ENCODE measurements at places on chromosomes 13 and 19. TPM values are rescaled to one million over a fixed set of nuclear protein-coding genes. Genes with fewer than 3 reads are reported as not detected.
A peak's percentile ranks its signal among the peaks of the same experiment; 100 is the strongest.

- no peak for DNase-seq
Measured at GRCh38 chr13:114285166-114285808, 3.9 kb downstream of the UPF3A start.

GRCh38 chr13:102776271-102776670 is 2.7 kb upstream of the TEX30 start:
- DNase-seq, result no peak

GRCh38 chr19:2332341-2333026 is 4.0 kb downstream of the SPPL2B start:
- DNase-seq, result peak; percentile 75

GRCh38 chr19:47492137-47492533 is 8.1 kb upstream of the KPTN start:
- no peak for DNase-seq

DNA sequence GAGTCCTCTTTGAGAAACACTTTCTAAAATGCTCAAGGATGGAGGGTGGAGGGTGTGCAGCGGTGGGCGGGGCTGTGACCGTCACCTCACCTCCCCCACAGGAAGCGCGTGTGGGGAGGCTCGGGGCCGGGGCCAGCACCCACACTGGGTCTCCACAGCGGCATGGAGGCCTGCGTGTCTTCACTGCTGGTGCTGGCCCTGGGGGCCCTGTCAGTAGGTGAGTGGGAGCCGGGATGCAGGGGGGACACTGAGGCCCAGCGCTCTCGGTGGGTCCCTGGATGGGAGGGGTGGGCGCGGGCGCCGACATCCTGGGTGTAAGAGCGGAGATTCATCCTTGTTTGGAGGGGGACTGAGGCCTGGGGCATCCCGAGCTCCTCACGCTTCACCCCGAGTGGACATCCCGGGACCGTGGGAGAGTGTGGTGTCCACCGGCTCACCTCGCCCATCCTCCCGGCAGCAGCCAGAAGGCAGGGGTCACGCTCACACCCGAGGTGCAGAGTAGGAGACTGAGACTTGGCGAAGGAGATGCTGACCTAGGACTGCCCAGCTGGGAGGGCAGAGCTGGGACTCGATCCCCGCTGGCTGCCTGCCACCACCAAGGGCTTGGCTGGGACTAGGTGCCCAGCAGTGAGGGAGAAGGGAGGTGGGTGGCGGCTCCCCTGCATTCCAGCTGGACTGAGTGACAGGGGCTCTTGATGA is at the start of gene GZMM:
GZMM (plus strand) TSS at position 144 of the 699 bp plus-strand sequence; CDS start at position 163, 19 bp downstream.
- peak; percentile 83 for DNase-seq

DNA sequence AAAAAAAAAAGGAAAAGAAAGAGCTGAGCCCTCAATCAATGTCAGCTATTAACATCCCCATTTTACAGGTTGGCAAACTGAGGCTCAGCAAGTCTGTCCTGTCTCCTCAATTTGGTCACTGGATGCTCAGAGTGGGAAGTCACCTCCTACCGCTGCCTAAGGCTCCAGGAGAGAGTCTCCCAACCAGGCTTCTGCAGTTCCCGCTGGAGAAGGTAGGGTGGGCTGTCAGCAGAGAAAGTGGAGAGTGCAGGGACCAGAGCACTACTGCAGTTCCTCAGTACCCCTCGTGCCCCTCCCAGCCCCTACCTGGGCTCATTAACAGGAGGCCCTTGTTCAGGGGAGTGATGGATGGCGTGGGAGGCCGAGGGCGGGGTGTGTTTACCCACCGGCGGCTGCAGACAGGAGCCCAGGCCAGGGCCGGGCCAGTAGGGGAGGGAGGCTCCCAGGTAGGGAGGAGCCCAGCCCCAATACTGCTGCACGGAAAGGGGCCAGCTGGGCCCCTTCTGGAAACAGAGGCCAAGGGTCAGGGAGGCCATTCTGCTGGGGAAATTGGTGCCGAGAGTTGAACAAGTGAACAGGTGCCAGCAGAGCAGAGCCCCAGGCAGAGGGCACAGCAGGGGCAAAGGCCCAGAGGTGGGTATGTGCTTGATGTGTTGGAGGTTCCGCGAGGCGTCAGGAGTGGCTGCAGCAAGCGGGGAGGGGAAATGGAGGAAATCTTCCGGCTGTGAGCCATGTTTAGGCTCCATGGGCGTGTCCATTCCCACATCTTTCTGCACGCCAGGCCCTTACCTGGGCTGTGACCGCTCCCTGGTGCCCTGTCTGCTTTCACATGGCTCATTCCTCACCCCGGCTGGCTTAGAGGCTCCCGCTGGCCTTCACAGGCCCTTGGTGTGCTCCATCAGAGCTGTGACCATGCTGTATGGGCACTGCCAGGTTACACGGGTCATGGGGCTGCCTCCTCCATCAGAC is 7.6 kb upstream of the COMP start:
- no peak for DNase-seq

DNA sequence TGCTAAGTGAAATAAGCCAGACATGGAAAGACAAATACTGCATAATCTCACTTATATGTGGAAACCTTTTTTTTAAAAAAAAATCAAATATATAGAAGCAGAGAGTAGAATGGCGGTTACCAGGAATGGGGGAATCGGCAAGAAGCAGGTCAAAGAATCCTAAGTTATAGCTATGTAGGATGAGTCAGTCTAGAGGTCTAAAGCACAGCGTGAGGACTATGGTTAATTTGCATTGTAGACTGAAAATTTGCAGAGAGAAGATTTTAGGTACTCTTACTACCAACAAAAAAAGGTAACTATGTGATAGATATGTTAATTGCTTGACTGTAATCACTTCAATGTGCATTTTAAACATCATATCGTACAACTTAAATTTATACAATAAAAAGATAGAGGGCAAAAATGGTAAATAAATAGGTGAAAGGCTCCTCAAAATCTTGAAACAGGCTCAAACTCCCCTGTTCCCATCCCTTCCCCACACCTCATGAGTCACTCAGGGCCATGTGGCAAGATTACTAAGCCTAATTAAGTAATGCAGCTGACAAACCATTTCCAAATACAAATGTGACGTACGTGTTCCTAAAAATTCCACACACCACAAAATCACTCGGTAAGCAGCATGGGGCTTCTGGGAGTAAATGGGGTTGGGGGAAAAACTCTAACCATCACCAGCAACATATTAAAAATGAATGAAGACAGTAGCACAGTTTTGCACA is 159.0 kb downstream of the USP12 start:
- DNase-seq, result no peak

Gene ZNF780A
- total RNA-seq, result 10.5 TPM

DNA sequence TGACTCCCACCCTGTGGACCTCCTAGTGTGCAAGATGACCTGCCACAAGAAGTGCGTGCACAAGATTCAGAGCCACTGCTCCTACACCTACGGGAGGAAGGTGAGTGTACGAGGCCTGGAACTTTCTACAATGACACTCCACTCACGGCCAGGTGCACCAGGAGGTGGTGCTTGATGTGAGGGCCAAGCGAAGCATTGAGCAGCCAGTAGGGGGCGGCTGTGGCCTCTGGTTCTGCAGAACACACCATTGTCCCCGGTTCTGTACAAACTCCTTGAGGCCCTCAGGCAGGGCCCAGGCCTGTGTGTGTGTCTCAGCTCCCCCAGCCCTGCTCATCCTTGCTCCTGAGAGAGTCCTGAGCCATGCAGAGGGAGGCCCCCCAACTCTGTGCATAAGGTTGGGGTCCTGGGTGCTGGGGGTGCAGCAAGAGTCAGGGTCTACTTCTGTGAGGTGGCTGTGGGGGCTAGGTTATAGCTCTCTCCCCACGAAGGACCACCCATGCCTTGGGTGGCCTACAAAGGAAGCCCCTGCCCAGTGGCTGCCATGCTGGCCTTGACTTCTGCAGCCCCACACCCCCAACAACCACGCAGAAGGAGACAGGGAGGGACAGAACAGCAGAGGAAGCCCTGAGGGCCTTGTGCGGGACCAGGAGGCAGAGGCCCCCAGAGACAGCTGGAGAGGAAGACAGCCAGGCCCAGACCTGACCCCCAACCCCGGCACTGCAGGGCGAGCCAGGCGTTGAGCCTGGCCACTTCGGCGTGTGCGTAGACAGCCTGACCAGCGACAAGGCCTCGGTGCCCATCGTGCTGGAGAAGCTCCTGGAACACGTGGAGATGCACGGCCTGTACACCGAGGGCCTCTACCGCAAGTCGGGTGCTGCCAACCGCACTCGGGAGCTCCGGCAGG is 9.7 kb upstream of the USE1 start:
- peak; percentile 73 for DNase-seq

DNA sequence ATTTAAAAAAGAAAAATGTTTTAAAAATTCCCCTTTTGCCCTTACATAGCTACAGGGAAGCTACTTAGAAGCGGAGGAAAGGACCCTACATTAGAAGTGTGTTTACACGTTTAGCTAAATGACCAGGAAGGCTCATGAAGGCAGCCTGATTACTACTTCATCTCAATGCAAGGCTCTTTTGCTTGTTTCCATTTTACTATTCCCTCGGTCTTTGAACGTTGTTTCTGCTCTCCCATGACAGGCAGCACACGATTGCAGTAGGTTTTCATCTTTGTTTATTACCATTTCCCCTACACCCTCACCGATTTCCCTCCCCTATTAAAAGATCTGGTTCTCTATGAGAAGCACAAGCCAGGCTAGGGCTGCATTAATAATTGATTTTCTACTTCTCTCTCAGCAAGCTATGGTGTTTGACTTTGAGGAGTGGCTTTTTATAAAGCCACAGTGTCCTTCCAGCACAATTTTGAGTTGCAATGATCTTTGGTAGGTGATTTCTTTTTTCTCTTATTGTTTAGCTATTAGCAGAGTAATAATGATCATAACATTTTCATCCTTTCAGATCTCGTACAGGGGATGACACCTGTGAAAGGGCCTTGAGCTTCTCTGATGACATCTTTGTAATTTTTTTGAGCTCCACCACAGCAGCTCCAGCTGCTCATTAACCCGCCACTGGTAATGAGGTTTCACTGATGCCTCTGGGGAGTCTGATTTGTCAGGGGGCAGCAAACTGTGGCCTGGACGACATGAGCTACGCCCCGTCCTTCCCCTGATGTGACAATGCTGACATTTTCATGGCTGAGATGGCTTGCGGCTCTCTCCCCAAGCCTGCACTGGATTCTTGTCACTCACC is 670.3 kb downstream of the UQCRFS1 start:
- DNase-seq, result no peak

DNA sequence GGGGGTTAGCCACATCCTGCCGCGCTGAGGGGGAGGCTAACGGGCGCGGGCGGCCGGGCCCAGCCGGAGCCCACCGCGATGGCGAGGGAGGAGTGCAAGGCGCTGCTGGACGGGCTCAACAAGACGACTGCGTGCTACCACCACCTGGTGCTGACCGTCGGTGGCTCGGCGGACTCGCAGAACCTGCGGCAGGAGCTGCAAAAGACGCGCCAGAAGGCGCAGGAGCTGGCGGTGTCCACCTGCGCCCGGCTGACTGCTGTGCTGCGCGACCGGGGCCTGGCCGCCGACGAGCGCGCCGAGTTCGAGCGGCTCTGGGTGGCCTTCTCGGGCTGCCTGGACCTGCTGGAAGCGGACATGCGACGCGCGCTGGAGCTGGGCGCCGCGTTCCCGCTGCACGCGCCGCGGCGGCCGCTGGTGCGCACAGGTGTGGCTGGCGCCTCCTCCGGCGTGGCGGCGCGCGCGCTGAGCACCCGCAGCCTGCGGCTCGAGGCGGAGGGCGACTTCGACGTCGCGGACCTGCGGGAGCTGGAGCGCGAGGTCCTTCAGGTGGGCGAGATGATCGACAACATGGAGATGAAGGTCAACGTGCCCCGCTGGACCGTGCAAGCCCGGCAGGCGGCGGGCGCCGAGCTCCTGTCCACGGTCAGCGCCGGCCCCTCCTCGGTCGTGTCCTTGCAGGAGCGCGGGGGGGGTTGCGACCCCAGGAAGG is 692 bp downstream of the RGS9BP start:
- no peak for DNase-seq

Gene SULT2A1
- total RNA-seq, result not detected

DNA sequence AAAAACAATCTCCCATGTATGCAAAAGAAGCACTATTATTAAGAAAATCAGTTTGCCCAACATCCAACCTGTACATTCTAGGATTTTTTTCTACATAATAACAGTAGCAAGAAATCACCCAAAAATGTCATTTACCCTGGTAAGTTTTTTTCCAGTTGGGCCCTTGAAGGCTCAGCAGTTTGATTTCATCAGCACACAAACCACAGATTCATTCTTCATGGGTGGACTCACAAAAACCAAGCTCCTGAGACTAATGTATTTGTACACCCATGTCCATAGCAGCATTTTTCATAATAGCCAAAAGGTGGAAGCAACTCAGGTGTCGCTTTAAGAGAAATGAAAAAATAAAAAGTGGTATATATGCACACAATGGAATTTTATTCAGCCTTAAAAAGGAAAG is 210.1 kb downstream of the TBC1D4 start:
- DNase-seq, result no peak

Gene ZNF382
- 7.5 TPM for total RNA-seq

DNA sequence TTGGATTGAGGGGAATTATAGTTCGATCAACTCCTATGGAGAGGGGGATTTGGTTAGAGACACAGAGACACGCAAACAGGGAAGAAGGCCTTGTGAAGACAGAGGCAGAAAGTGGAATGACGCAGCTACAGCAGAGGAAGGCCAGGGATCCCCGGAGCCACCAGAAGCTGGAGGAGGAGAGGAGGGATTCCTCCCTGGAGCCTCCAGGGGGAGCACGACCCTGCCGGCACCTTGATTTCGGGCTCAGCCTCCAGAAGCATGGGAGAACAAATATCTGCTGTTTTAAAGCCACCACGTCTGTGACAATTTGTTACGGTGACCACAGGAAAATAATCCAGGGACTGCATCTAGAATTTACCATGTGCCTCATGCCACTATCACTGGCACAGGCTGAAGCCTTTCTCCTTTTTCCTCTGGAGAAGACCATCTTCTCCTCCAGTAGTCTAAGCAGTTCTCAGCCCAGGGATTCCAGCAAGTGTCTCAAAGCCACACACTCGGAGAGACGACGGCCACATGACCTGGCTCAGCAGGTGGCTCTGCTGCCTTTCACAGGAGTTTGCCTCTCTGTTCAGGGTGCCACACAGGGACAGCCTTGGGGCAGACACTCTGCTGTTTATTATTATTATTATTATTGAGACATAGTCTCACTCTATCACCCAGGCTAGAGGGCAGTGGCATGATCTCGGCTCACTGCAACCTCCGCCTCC is 39.9 kb upstream of the CCNE1 start:
- DNase-seq, result peak; percentile 61

Gene ZNF729
- total RNA-seq, result not detected

DNA sequence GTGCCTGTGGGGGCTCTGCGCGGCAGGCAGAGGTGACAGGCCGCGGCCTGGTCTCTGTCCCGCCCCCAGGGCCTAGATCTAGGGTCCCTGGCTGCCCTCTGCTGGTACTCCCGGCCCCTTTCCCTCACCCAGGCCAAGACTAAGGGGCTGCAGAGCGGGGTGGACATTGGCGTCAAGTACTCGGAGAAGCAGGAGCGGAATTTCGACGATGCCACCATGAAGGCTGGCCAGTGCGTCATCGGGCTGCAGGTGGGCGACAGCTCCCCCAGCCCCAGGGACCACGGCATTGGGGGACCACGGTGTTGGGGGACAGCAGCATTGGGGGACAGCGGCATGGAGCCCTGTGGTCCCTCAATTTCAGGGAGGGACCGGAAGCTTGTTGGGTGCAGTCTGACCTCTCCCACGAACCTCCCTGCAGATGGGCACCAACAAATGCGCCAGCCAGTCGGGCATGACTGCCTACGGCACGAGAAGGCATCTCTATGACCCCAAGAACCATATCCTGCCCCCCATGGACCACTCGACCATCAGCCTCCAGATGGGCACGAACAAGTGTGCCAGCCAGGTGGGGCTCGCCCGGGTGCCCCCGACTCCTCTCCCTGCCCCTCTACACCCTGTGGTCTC is 3.8 kb upstream of the ABCA7 start:
- DNase-seq, result no peak

GRCh38 chr13:33310245-33311038 is 24.9 kb upstream of the STARD13 start:
- DNase-seq, result no peak

All from activated naive CD4-positive, alpha-beta T cell treated with anti-CD3 and anti-CD28 coated beads for 36 hours (primary cell).